ENCODE measurements at places on chromosomes 3 and 15.

GRCh38 chr3:134377896-134378295, 3.6 kb upstream of the AMOTL2 start:
- no peak for DNase-seq

GRCh38 chr3:111541391-111541790, 606 bp upstream of the CD96 start:
- no peak for DNase-seq

- no peak for DNase-seq
These were observed 90.7 kb downstream of the CHRD start for GRCh38 chr3:184470551-184470950.

GRCh38 chr3:116950301-116951055, 240.9 kb downstream of the TUSC7 start:
- no peak for DNase-seq

GRCh38 chr3:32951410-32951811, at the start of gene CCR4:
Gene CCR4 (plus strand): TSS chr3:32951644. CDS start chr3:32953423, 1,779 bp downstream.
- no peak for DNase-seq

- no peak for DNase-seq
These were observed 1.7 kb downstream of the LYSMD4 start for GRCh38 chr15:99731336-99732123.

All from activated B cell treated with CpG ODN at 0.5 μM for 24 hours (primary cell).